ENCODE measurements at places on chromosomes 7 and 10.

DNA sequence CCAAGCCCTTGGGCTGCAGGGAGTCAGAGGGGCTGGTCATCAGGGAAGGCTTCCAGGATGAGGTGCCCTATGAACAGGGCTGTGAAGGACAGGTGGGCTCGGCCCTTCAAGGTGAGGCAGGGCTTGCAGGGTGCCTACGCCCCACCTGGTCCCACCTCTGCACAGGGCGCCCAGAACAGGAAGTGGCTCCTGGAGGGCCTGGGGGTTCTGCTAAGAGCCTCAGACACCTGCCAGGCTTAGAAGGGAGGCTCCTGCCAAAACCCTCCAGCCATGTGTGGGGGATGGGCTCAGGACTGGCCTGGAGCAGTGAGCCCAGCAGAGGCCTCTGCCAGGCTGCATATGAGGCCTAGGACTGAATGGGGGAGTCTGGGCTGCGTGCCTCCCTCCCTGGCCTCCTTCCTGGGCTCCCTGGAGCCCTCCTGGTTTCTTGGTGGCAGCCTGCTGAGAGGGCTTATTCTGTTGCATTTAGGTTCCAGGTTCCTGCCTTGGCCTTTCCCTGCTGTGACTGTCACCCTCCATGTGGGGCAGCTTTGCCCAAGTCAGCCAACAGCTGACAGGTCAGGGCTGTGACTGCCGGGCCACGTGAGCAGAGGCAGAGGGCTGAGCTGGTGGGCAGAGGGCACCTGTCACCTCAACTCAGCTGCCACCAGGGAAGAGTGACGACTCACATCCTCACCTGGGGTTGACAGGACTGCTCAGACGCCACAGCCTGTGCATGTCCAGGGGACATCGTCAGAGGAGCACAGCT is 45.2 kb upstream of the MSMB start:
- H3K27ac ChIP-seq = no peak overlapping the region
- H3K4me3 ChIP-seq = no peak overlapping the region
- H3K4me1 ChIP-seq = peaks cover 9% of the 10 kb centered on the region
- no peaks in the 10 kb centered on the region for H3K36me3 ChIP-seq

- H3K27me3 ChIP-seq = no peaks in the 10 kb centered on the region
- no peak for DNase-seq
- peaks cover 10% of the 10 kb centered on the region for H3K4me1 ChIP-seq
- H3K27ac ChIP-seq = no peak overlapping the region
- no peak overlapping the region for H3K4me3 ChIP-seq
These were observed 110.4 kb downstream of the PKD1L1 start for GRCh38 chr7:47837826-47838225.

DNA sequence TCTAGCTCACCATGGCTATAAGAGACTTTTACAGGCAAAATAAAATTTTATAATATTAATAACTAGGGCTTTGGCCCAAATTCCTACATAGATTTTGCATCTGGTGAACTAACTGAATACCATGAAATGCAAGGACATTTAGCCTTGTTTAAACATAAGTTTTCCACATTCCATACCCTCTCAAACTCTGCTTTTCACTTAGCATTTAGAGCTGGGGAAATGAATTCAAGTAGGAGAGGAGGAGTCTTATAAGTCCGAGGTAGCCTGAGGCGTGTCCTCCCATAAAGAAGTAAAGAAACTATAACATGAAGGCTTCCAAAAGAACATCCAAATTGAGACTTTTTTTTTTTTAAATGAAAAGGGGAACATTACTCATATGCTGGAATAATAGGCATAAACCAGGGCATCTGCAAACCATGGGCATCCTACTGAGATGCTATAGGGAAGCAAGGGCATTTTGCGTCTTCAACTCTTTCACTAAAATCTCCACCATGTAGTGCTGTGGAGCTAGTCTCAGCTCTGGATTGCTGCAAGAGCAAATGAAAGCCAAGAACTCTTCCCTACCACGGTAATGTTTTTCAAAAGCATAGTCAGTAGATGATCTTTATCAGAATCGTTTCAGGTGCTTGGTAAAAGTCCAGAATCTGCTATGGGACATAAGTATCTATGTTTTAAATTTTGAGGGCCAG is 79.1 kb downstream of the PALS2 start:
- no peaks in the 10 kb centered on the region for H3K4me1 ChIP-seq
- H3K27me3 ChIP-seq = no peaks in the 10 kb centered on the region

GRCh38 chr7:71135663-71136062 is 3.7 kb downstream of the GALNT17 start:
- no peaks in the 10 kb centered on the region for H3K36me3 ChIP-seq
- no peak overlapping the region for H3K27ac ChIP-seq
- no peak for DNase-seq
- H3K4me1 ChIP-seq = peaks cover 4% of the 10 kb centered on the region
- peaks cover 36% of the 10 kb centered on the region for H3K27me3 ChIP-seq

- H3K4me3 ChIP-seq = no peak overlapping the region
- no peak for DNase-seq
- H3K27ac ChIP-seq = no peak overlapping the region
These were observed 920.1 kb upstream of the LRRN3 start for GRCh38 chr7:110170841-110171240.

DNA sequence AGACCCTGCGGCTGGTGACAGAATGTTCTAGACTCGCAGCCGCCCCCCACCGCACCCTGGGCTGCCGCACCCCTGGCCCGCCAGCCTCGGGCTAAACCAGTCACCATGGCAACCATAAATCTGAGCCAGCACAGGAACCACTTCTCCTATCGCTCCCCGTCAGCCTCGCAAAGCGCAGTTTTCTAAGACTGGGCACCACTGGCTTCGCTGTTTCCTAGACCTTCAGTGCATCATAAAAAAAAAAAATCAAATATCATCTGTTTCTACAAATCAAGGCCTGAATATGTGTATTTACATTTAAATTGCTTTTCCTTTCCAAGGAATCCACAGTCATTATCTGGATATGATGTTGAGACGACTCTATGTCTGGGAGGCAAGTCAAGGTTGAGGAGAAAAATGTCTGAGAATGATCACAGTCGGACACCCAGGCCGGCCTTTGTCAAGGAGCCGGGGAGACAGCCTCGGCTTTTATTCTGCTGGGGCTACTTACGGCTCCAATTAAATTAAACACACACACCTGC is 99.9 kb downstream of the PTPRN2 start:
- no peak overlapping the region for H3K27ac ChIP-seq
- H3K36me3 ChIP-seq = no peaks in the 10 kb centered on the region
- no peak overlapping the region for H3K4me3 ChIP-seq
- DNase-seq = no peak
- no peaks in the 10 kb centered on the region for H3K27me3 ChIP-seq
- no peaks in the 10 kb centered on the region for H3K4me1 ChIP-seq

DNA sequence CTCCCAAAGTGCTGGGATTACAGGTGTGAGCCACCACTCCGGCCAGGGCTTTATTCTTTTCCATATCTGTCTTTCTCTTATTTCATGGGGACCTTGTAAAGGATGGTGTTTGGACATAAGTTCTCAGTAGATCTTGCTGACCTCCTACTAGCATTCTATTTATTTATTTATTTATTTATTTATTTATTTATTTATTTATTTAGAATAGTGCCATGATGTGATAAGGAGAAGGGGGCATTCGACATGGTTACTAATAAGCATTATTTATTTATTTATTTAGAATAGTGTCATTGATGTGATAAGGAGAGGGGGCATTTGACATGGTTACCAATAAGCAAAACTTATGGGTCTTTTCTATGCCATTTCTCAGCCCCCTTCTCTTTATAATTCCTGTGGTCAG is 176.9 kb downstream of the LRRC4 start:
- H3K27me3 ChIP-seq = no peaks in the 10 kb centered on the region
- no peak overlapping the region for H3K27ac ChIP-seq
- DNase-seq = no peak
- no peak overlapping the region for H3K4me3 ChIP-seq

- H3K36me3 ChIP-seq = no peaks in the 10 kb centered on the region
- peaks cover 1% of the 10 kb centered on the region for H3K4me1 ChIP-seq
- no peak for DNase-seq
- H3K4me3 ChIP-seq = no peak overlapping the region
- H3K27me3 ChIP-seq = peaks cover 22% of the 10 kb centered on the region
These were observed 35.6 kb upstream of the CHCHD3 start for GRCh38 chr7:133117452-133117851.

DNA sequence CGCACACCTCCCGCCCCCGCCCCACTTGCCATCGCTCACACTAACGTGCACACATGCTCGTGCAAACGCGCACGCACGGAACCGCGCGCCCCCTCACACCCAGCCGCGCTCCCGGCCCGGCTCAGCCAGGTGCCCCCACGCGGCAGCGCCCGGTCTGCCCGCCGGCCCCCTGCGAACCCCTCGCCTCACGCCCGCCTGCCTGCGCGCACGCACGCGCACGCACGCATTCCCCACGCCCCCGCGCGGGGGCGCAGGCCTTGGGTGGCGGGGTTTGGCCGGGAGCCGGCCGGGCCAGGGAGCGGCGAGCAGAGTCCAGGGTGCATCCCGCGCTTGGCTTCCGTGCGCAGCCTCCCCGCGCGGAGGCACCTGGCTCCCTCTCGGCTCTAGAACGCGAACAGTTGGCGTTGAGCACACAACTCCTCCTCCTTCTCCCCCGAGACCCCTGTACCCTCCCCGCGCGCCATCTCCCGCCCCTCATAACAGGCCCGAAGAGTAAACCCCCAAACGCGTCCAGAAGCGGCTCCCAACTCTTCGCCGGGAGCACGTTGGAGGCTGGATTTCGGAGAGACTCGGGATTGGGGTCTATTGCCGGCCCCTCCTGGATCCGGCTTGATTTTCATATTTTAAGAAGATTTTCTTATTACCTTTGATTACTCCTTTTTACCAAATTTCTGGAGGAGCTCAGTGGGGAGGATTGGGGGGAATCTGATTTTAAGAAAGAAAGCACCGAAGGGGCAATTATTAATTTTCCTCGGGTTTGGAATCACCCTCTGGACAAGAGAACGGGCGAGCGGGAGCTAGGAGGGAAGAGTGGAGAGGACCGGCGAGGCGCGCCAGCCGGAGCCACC is 527 bp upstream of the SORCS3 start:
- DNase-seq = no peak
- peak overlapping the region; percentile 71 for H3K4me3 ChIP-seq
- peaks cover 88% of the 10 kb centered on the region for H3K27me3 ChIP-seq

DNA sequence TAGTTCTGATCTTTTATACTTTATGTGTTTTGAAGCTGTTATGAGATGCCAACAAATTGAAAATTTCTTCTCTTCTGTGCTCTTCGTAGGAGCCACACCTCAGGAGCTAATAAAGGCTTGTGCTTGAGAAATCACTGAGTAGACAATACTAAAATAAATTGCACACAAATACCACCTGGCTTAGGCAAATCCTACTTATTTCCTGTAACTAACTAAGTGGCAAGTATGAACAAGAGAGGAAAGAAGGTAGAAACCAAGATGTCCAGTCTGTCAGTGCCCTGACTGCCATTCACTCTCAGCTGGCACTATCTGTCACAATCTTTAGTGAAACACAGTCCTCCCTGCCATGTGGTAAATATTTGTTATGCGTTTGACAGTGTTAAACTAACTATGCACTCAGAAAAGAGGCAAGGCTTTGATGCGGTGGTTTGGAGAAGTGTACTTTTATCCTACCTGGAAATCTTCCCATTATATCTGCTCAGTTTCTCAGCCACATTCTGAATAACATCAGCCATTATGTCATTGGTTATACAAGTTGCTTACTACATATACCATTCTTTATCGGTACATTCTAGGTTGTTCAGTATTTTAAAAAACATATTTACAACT is 293.4 kb upstream of the VWC2 start:
- H3K27ac ChIP-seq = no peak overlapping the region
- peaks cover 1% of the 10 kb centered on the region for H3K36me3 ChIP-seq
- H3K4me1 ChIP-seq = peaks cover 18% of the 10 kb centered on the region
- H3K4me3 ChIP-seq = no peak overlapping the region
- no peak for DNase-seq

GRCh38 chr10:68103901-68104300 is 5.4 kb upstream of the MYPN start:
- no peaks in the 10 kb centered on the region for H3K36me3 ChIP-seq
- peaks cover 17% of the 10 kb centered on the region for H3K4me1 ChIP-seq
- no peaks in the 10 kb centered on the region for H3K27me3 ChIP-seq
- no peak overlapping the region for H3K4me3 ChIP-seq
- DNase-seq = no peak

- peak overlapping the region; percentile 98 for H3K27ac ChIP-seq
- H3K4me3 ChIP-seq = peak overlapping the region; percentile 96
- peak; percentile 21 for DNase-seq
These were observed 524 bp upstream of the PRXL2A start for GRCh38 chr10:80407812-80408241.

DNA sequence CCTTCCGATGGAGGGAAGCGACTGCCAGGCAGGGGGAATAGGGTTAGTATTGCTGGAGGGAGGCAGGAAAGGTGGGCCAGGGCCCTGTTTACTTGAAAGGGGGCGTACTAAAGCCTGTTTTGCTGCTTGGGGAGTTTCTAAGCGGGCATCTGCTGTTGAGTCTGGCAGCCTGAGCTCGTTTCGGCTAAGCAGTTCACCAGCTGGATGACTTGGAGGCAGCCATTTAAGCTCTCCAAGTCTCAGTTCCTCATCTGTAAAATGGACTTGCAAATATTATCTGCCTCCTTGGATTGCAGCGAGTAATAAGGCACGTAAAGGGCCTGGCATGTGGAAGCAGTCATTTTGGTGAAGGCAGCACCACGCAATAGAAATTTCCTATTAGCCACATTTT is 44.0 kb downstream of the LDB3 start:
- H3K36me3 ChIP-seq = no peaks in the 10 kb centered on the region
- peaks cover 4% of the 10 kb centered on the region for H3K27me3 ChIP-seq
- DNase-seq = no peak
- peaks cover 12% of the 10 kb centered on the region for H3K4me1 ChIP-seq
- peak overlapping the region; percentile 74 for H3K4me3 ChIP-seq

- no peak for DNase-seq
- no peaks in the 10 kb centered on the region for H3K27me3 ChIP-seq
- H3K4me1 ChIP-seq = no peaks in the 10 kb centered on the region
- no peak overlapping the region for H3K27ac ChIP-seq
- no peaks in the 10 kb centered on the region for H3K36me3 ChIP-seq
These were observed 305.6 kb downstream of the ARL4A start for GRCh38 chr7:12993025-12993424.

DNA sequence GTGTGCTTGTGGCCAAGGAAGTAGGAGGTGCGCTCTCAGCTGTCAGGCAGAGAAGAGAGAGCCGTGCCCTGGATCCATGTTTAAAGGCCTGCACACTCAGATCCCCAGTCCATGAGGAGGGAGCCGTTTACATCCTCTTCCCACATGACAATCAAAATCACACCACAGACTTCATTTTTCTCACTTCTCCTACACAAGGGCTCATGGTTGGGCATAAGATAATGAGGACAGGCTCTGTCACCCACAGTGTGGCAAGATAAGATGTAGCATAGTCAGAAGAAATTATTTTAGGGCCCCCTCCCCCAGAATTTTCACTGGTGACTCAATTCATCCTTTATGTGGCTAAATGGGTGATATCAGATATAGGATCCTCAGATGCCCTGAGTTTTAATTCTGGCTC is 35.9 kb upstream of the INHBA start:
- peaks cover 2% of the 10 kb centered on the region for H3K27me3 ChIP-seq
- H3K36me3 ChIP-seq = no peaks in the 10 kb centered on the region
- H3K27ac ChIP-seq = no peak overlapping the region
- no peaks in the 10 kb centered on the region for H3K4me1 ChIP-seq
- no peak for DNase-seq

All from progenitor cell of endocrine pancreas (in vitro differentiated cells).